ENCODE measurements at places on chromosomes 13 and 19. TPM values are rescaled to one million over a fixed set of nuclear protein-coding genes. Genes with fewer than 3 reads are reported as not detected.

GRCh38 chr13:28582892-28583240, 76.1 kb upstream of the POMP start:
- no peak for DNase-seq

DNA sequence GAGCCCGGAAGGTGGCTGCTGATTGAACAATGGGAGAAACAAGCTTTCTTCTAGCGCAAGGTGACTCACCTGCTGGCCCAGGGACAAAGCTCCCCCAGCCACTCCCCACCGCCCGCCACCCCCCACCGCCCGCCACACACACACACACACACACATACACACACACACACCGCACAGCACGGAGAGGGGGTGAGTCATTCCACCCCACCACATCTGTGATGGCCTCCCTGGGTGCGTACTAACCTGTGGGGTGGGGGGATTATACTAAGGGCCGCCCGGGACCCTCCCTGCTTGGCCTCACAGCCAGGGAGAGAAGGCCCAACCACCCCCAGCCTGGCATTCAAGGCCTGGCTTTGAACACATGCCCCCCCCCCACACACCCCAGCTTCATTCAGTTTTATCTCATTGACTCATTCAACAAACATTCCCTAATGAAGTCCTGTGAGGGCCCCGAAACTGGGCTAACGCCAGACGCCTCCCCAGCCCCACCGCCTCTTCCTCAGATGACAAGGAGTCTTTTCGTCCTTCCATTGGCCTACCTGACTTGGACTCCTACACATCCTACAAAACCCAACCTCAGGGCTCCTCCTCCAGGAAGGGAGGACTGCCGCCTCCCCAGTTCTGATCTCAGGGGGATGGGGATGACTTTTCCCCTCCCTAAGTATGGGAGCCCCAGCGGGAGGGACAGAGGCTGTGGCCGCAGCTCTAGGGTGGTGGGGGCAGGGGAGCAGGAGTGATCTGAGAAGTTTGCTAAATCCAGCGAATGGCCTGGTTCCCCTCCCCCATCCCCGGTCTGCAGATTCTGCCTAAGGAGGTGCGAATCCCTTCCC, 5.8 kb upstream of the ONECUT3 start:
- no peak for DNase-seq

GRCh38 chr19:15330801-15331418, 1.4 kb downstream of the BRD4 start:
- DNase-seq, result no peak

GRCh38 chr19:52227196-52227940, 37.5 kb downstream of the PPP2R1A start:
- no peak for DNase-seq

DNA sequence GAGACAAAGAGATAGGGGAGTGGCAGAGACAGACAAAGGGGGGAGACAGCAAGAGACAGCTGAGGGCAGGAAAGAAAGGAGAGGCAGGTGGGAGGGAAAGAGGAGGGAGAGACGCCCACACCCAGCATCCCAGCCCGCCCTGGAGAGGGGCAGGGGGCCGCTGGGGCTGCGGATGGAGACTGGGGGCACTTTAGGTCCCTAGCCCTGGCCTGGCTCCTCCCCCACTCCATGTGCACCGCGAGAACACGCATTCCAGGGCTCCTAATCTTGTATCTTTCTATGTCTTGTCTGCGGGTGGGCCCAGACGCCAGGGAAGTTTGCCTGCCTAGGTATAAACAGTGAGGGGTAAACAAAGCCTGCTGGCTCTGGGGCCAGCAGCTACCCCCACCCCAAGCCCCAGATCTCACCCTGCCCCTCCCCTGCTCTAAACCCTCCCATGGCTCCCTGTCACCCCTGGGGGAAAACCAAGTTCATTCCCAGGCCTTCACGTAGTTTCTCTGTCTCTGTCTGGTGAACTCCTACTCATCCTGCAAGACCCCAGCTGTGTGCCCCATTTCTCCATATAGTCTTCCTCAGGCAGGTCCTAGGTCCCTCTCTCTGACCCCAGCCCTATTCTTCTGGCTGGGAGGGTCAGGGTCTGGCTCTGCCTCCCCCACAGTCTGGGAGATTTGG, 5.7 kb downstream of the TLE5 start:
- no peak for DNase-seq

DNA sequence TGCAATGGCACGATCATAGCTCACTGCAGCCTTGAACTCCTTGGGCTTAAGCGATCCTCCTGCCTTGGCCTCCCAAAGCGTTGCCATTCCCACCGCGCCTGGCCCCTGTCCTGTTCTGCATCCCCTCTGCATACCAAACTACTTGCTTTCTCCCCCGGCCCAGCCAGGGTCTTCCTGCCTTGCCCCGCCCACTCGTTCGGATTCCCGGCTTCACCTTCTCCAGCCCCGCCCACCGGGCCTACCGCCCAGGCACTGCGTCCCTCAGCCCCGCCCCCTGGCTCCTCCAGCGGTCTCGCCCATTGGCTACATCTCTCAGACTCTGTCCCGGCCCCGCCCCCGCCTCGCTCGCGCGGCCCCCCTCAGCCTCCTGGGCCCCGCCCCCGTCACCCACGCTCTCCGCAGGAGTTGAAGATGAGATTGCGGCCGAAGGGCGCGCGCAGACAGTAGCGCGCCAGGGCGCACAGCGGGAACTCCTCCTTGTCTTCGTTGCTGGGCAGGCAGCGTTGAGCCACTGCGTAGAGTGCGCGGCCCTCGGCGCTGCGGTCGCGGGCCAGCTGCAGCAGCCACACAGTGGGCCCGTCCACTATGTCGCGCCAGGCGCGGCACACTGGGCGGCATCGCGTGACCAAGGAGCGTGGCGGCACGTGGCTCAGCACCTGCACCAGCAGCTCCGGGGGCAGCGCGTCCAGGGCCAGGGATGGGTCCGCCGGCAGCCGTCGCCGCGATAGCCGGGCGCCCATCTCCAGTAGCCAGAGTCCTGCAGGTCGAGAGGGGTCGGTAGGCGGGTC, 19.0 kb downstream of the MRPS12 start:
- peak; percentile 74 for DNase-seq

The COX6B2 gene
- polyA plus RNA-seq, result 0.45 TPM

The ZNF17 gene
- 10.2 TPM for polyA plus RNA-seq

The ZNF492 gene
- polyA plus RNA-seq, result 3.5 TPM

All from right renal pelvis (tissue), 4 donors.